Progenitor cell of endocrine pancreas (in vitro differentiated cells): ENCODE measurements at places on chromosomes 2 and 18. TPM values are rescaled to one million over a fixed set of nuclear protein-coding genes. Genes with fewer than 3 reads are reported as not detected.
A peak's percentile ranks its signal among the peaks of the same experiment; 100 is the strongest.

The AKAIN1 gene
- not detected in 2 replicates for total RNA-seq

The GREB1L gene
- total RNA-seq: 8.6 and 11.0 TPM in 2 replicates

The HOXD12 gene
- not detected in 2 replicates for total RNA-seq

The ELP2 gene
- total RNA-seq: 111 TPM in 2 replicates

The EHD3 gene
- 7.0 and 7.3 TPM in 2 replicates for total RNA-seq

DNA sequence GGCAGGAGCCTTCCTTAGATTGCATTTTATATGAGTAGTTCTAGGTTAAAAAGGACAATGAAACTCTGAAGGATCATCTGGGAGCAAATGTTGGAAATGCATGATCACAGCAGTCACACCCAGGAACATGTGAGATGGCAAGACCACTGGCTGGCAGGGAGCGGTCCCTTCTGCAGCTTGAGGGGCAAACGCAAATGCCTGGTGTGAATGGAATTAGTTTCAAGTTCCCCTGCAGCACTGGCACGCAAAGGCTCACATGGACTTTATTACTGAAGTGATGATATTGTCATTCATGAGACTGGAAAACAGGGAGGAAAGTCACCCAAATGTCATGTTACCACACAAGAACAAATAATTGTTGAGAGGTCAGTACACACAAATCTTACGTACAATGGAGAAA lies 223.3 kb downstream of the FBXO15 start:
- DNase-seq: no peak

The SIX3 gene
- not detected in 2 replicates for total RNA-seq

DNA sequence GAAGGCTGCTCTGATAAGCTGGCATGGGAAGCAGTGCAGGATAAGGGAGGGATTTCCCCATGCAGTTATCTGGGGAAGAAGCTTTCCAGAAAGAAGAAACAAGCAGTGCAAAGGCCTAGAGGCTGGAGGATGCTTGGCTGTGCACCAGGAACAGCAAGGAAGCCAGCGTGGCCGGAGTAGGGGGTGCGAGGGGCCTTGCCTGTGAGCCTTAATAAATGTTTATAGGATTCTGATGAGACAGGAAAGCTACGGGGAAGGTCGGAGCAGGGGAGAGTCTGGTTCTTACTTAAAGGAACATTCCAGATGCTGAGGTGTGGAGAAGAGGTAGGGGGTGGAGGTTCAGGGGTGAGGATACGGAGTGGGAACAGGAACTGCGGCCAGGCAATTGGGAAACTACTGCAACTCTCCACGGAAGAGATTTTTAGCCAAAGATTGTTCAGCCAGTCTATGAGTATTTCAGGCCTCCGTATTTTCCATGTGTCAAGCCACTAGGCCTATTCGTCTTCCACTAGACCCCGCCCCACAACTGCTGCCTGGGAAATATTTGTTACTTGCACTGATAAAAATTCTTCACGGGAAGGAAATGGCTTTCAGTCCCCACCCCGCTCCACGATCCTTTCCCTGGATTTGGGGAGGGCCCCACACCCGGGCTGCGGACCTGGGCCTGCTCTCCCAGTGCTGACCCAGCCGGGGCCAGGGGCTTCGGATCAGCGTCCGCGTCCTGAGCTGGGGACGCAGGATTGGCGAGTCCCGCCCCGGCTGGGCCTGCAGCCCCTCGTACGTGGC lies 516 bp downstream of the EIF2AK2 start:
- DNase-seq: no peak

- DNase-seq: no peak
These were observed 4.5 kb downstream of the SLC23A3 start for GRCh38 chr2:219165058-219165911.

- DNase-seq: peak; percentile 29
These were observed 38.0 kb downstream of the CABYR start for GRCh38 chr18:24176727-24177416.

DNA sequence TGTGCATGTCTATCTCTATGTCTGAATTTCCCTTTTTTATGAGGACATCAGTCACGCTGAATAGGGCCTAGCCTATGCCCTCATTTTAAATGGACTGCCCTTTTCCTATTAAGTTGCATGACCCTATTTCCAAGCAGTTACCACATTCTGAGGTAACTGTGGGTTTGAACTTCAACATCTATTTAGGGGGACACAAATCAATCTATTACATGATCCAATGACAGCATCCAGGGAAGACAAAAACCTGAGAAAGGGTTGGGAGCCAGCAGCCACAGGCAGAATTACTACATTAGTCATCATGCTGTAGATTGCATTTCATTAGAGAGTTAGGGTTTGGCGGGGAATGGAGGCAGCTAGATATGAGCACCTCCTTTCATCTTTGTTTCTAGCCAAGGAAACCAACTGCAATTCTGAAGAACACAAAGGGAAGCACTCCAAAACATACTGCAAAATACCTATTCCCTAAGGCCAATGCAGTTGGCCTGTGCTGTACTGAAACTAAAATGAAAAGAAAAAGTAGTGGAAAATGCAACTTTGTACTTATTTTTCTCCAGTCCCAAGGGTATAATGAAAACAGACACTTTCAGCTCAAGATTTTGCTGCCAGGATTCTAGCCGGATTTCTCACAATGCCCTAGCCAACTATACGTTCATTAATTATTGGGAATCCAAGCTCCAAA lies 40.4 kb upstream of the C1D start:
- no peak for DNase-seq

- DNase-seq: no peak
These were observed 5.8 kb downstream of the SMIM21 start for GRCh38 chr18:75421656-75422055.

The NR4A2 gene
- total RNA-seq: 7.9 and 8.3 TPM in 2 replicates

DNA sequence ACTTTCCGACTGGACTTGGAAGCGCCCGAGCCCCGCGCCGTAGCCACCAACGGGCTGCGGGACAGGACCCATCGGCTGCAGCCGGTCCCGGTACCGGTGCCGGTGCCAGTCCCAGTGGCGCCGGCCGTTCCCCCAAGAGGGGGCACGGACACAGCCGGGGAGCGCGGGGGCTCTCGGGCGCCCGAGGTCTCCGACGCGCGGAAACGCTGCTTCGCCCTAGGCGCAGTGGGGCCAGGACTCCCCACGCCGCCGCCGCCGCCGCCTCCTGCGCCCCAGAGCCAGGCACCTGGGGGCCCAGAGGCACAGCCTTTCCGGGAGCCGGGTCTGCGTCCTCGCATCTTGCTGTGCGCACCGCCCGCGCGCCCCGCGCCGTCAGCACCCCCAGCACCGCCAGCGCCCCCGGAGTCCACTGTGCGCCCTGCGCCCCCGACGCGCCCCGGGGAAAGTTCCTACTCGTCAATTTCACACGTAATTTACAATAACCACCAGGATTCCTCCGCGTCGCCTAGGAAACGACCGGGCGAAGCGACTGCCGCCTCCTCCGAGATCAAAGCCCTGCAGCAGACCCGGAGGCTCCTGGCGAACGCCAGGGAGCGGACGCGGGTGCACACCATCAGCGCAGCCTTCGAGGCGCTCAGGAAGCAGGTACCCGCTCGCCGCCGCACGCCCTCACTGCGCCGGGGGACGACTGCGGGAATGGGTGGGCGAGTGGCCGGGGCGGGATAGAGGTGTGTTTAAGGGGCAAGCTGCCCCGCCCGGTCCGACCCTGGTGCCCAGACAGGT lies 713 bp downstream of the ATOH8 start:
- no peak for DNase-seq

GRCh38 chr2:171034315-171034714 lies 105.3 kb downstream of the GORASP2 start:
- no peak for DNase-seq

- DNase-seq: no peak
These were observed 1.8 kb downstream of the REL start for GRCh38 chr2:60882971-60883753.

The MDH1B gene
- total RNA-seq: 2.8 and 3.0 TPM in 2 replicates

The DSG3 gene
- not detected in 2 replicates for total RNA-seq

DNA sequence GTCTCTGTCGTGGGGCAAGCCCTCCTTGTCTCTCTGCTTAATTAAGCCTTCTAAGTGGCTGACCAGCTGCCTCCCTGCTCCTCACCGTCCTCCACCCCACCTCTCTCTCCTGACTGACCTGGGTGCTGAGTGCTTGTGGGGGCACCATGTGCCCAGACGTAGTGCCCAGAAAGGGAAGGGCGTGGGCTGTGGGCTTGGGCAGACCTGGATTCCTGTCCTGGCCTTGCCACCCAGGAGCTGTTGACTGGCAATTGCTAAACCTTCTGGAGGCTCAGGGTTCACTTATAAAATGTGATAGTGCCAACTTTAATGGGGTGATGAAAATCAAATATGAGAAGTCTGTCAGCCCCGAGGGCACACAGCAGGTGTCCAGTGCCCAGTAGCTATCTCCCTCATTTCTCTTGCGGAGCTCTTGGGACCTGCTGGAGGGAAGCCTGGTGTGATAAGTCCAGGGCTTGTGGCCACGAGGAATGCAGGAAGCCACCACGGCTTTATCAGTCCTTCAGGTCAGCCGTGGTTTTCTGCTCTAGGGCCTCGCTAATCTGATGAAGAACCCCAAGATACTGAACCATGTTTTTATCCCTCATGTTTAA lies 22.0 kb upstream of the INHBB start:
- no peak for DNase-seq

GRCh38 chr2:141806090-141806489 lies 324.7 kb downstream of the LRP1B start:
- no peak for DNase-seq

GRCh38 chr2:191629976-191630712 lies 47.8 kb upstream of the NABP1 start:
- no peak for DNase-seq

GRCh38 chr2:197159661-197160211 lies 150.8 kb downstream of the ANKRD44 start:
- DNase-seq: no peak

DNA sequence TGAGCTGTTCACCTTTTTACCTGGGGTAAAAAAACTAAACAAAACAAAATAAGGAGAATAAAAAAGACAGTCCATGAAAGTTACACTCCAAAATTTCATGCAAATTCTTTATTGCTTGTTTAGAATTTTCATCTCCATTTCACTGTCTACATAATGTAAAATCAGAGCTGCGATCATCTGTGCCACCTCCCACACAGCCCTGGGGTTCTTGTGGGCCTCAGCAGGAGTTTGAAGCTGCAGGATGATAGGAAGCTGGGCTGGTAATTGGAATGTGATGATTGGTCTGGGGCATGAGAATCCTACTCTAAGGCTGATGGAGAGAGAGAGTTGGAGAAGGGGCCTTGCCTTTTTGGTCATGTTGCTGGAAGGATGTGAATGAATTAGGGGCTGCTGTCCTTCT lies 4.2 kb upstream of the LHCGR start:
- DNase-seq: no peak

The DNAJC5G gene
- total RNA-seq: not detected in 2 replicates
